ENCODE measurements at places on chromosomes 13 and 19.

- peak overlapping the region; percentile 20 for H3K27ac ChIP-seq
- ATAC-seq: no peak
- no peaks in the 10 kb centered on the region for H3K27me3 ChIP-seq
- peaks cover 53% of the 10 kb centered on the region for H3K36me3 ChIP-seq
Measured at GRCh38 chr19:14412996-14413692, 6.0 kb downstream of the DDX39A start.

- H3K27me3 ChIP-seq: peaks cover 6% of the 10 kb centered on the region
- ATAC-seq: no peak
- H3K4me3 ChIP-seq: no peak overlapping the region
- H3K4me1 ChIP-seq: no peaks in the 10 kb centered on the region
- no peak overlapping the region for H3K27ac ChIP-seq
Measured at GRCh38 chr19:49758292-49758691, 4.8 kb downstream of the TSKS start.

GRCh38 chr13:105363261-105364190 lies 1171.9 kb downstream of the EFNB2 start:
- no peak overlapping the region for H3K4me3 ChIP-seq
- no peaks in the 10 kb centered on the region for H3K4me1 ChIP-seq
- H3K27ac ChIP-seq: no peak overlapping the region

GRCh38 chr13:107361666-107362065 lies 793.7 kb upstream of the ARGLU1 start:
- no peaks in the 10 kb centered on the region for H3K36me3 ChIP-seq
- H3K27ac ChIP-seq: no peak overlapping the region

- no peaks in the 10 kb centered on the region for H3K27me3 ChIP-seq
- H3K4me3 ChIP-seq: no peak overlapping the region
- no peaks in the 10 kb centered on the region for H3K36me3 ChIP-seq
- peak overlapping the region; percentile 75 for H3K27ac ChIP-seq
- no peak for ATAC-seq
Measured at GRCh38 chr13:99311137-99311536, 3.9 kb upstream of the GPR183 start.

- H3K4me3 ChIP-seq: no peak overlapping the region
- no peak overlapping the region for H3K27ac ChIP-seq
Measured at GRCh38 chr13:50299546-50300249, 284.5 kb downstream of the KCNRG start.

DNA sequence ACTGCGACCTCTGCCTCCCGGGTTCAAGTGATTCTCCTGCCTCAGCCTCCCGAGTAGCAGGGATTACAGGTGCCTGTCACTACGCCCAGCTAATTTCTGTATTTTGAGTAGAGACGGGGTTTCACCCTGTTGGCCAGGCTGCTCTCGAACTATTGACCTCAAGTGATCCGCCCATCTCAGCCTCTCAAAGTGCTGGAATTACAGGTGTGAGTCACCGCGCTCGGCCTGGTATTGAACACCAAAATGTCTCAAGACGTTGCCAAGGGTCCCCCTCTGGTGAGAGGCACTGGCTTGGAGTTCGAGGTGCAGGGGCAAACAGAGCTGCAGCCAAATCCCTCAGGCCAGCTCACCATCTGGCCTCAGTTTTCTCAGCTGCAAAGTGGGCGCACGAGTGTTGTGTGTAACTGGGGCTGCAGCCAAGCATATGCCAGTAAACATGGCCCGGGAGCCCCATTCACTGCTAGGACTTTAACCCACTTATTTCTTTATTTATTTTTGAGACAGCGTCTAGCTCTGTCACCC lies 8.0 kb downstream of the TJP3 start:
- no peaks in the 10 kb centered on the region for H3K4me1 ChIP-seq
- no peak for ATAC-seq
- H3K27me3 ChIP-seq: peaks cover 30% of the 10 kb centered on the region
- no peaks in the 10 kb centered on the region for H3K36me3 ChIP-seq
- no peak overlapping the region for H3K4me3 ChIP-seq

GRCh38 chr19:14410091-14411051 lies 8.8 kb downstream of the DDX39A start:
- no peak overlapping the region for H3K4me3 ChIP-seq
- ATAC-seq: no peak
- no peaks in the 10 kb centered on the region for H3K36me3 ChIP-seq
- no peaks in the 10 kb centered on the region for H3K4me1 ChIP-seq

DNA sequence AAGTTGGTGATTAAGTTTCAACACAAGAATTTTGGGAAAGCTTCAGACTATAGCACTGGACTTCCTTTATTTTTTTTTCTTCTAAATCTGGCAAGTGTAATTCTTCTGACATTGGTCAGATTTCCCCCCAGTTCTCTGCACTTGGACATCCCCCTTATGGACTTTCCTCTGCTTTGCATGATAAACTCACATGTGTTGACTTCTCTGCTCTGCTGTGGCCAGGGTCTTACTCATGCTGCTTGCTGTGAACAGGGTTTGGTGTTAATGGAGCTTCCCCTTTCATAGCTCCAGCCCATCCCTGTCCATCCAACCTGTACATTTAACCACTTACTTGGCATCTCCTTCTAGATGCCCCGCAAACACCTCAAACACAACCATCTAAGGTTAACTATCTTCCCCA lies 70.5 kb upstream of the SPATA13 start:
- no peak overlapping the region for H3K27ac ChIP-seq
- no peaks in the 10 kb centered on the region for H3K27me3 ChIP-seq
- H3K4me3 ChIP-seq: no peak overlapping the region
- no peak for ATAC-seq
- H3K4me1 ChIP-seq: no peaks in the 10 kb centered on the region

DNA sequence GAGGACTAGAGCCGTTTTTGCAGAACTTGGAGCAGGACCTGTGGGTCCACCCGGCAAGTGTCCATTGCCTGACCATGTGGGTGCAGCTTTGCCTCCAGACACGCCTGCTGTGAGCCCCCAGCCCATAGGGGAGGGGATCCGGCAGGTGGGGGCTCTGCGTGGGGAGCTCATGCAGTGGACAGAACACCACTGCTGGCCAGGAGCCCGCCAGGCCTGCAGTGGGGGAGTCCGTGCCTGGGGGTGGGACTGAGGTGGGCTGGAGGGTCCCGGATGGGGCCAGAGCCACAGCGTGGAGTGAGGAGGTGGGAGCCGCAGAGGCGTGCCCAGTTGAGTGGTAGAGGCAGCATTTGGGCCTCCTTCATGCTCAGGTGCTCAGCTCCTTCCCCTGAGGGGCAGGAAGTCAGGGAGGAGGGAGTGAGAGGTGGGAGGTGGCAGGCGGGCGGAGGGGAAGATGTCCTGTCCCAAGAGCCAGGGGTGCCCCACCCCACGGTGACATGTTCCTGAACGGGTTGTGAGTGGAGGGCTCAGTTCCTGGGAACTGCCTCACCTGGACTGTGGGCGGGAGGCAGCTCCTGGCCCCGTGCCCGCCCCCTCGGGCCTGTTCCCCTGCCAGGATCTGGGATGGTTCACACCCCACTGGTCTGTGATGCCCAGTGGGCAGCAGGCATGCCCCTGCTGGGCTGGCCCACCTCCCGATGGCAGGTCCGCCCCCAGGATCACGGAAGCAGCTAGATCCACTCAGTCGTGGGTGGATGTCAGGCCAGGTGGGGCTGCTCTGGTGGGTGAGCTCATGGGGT lies 8.8 kb downstream of the ADAT3 start:
- H3K4me3 ChIP-seq: no peak overlapping the region
- no peaks in the 10 kb centered on the region for H3K27me3 ChIP-seq
- H3K4me1 ChIP-seq: no peaks in the 10 kb centered on the region
- H3K36me3 ChIP-seq: peaks cover 59% of the 10 kb centered on the region
- ATAC-seq: no peak

DNA sequence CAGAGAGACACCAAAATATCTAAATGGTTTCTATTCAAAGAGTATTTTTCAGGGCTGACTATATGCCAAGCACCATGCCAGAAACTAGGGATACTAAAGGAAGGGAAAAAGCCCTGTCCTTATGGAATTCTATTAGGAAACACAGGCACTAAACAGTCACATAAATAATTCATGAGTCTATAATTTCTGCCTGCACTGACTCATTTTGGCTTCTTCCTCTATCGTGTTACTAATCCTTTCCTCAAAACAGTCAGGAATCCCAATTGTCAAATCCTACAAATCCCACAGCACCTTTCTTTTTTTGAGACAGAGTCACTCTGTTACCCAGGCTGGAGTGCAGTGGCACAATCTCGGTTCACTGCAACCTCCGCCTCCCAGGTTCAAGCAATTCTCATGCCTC lies 29.2 kb downstream of the XPO4 start:
- H3K27ac ChIP-seq: no peak overlapping the region
- H3K27me3 ChIP-seq: no peaks in the 10 kb centered on the region
- peaks cover 5% of the 10 kb centered on the region for H3K4me1 ChIP-seq
- no peaks in the 10 kb centered on the region for H3K36me3 ChIP-seq
- no peak for ATAC-seq

- peaks cover 23% of the 10 kb centered on the region for H3K4me1 ChIP-seq
- H3K27ac ChIP-seq: peak overlapping the region; percentile 77
- ATAC-seq: peak; percentile 56
- H3K36me3 ChIP-seq: no peaks in the 10 kb centered on the region
Measured at GRCh38 chr13:33258808-33259193, 26.8 kb downstream of the STARD13 start.

- no peak for ATAC-seq
- no peak overlapping the region for H3K27ac ChIP-seq
- H3K27me3 ChIP-seq: no peaks in the 10 kb centered on the region
- H3K4me3 ChIP-seq: no peak overlapping the region
Measured at GRCh38 chr13:60328073-60328472, 68.9 kb upstream of the TDRD3 start.

DNA sequence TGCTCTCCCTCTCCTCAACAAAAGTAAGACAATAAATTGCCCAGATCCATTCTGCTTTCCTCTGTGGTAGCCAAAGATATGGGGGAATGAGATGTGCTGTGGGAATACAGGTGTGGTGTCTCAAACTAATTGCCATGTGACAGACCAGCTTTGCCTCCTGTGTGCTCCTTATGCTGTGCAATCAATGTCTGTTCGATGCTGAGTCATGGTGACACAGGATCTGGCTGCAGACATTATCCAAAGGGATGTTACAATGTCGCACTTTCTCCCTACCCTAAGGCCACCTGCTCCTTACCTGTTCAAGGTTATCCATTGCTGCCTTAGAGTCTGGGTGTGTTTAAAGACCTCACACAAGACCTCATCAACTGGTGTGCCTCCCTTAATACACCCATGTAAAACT lies 32.5 kb downstream of the FGF14 start:
- no peaks in the 10 kb centered on the region for H3K36me3 ChIP-seq
- H3K4me3 ChIP-seq: no peak overlapping the region
- H3K27ac ChIP-seq: no peak overlapping the region
- no peak for ATAC-seq
- peaks cover 4% of the 10 kb centered on the region for H3K4me1 ChIP-seq
- no peaks in the 10 kb centered on the region for H3K27me3 ChIP-seq

- no peak for ATAC-seq
- H3K27me3 ChIP-seq: no peaks in the 10 kb centered on the region
- no peaks in the 10 kb centered on the region for H3K4me1 ChIP-seq
- H3K27ac ChIP-seq: no peak overlapping the region
- H3K36me3 ChIP-seq: no peaks in the 10 kb centered on the region
Measured at GRCh38 chr13:84567848-84568247, 685.6 kb upstream of the SLITRK1 start.

- no peaks in the 10 kb centered on the region for H3K4me1 ChIP-seq
- ATAC-seq: no peak
- no peak overlapping the region for H3K4me3 ChIP-seq
Measured at GRCh38 chr13:51134763-51135365, 23.8 kb upstream of the C13orf42 start.

GRCh38 chr19:57667228-57667627 lies 1.5 kb upstream of the ZSCAN4 start:
- H3K4me3 ChIP-seq: no peak overlapping the region
- peaks cover 20% of the 10 kb centered on the region for H3K4me1 ChIP-seq
- no peak overlapping the region for H3K27ac ChIP-seq
- H3K27me3 ChIP-seq: peaks cover 23% of the 10 kb centered on the region
- H3K36me3 ChIP-seq: no peaks in the 10 kb centered on the region
- no peak for ATAC-seq

DNA sequence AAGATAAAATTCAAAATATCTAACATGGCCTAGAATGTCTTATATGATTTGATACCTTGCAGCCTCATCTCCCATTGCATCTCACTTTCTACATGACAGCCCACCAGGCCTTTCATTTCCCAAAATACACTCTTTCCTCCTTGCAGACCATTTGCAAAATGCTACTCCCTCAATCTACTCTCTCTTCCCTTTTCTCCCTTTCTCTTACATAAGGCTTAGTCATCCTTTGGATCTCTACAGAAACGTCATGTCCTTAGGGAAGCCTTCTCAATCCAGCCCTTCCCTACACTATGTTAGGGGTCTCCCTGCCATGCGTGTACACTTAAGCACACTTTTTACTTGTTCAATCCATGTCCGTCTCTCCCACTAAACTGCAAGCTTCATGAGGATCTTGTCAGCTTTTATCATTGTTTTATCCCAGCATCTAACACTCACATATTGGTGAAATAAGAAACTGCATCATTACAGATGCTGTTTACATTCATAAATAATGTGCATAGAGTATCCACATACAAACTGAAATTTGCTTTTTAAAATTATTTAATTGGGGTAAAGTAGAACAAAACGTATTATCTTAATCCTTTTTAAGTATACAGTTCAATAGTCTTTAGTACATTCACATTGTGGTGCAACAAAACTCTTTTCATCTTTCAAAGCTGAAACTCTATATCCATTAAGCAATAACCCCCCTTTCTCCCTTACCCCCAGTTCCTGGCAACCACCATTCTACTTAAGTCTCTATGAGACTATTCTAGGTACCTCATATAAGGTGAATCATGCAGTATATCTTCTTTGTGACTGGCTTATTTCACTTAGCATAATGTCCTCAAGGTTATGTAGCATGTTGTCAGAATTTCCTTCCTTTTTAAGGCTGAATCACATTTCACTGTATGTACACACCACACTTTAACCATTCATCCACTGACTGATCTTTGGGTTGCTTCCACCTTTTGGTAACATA lies 11.5 kb upstream of the WBP4 start:
- no peak overlapping the region for H3K4me3 ChIP-seq
- no peak overlapping the region for H3K27ac ChIP-seq
- H3K4me1 ChIP-seq: peaks cover 5% of the 10 kb centered on the region
- ATAC-seq: no peak

- H3K27me3 ChIP-seq: no peaks in the 10 kb centered on the region
- H3K4me1 ChIP-seq: no peaks in the 10 kb centered on the region
- no peak overlapping the region for H3K4me3 ChIP-seq
- H3K36me3 ChIP-seq: no peaks in the 10 kb centered on the region
Measured at GRCh38 chr13:93079294-93079693, 147.3 kb upstream of the GPC6 start.

DNA sequence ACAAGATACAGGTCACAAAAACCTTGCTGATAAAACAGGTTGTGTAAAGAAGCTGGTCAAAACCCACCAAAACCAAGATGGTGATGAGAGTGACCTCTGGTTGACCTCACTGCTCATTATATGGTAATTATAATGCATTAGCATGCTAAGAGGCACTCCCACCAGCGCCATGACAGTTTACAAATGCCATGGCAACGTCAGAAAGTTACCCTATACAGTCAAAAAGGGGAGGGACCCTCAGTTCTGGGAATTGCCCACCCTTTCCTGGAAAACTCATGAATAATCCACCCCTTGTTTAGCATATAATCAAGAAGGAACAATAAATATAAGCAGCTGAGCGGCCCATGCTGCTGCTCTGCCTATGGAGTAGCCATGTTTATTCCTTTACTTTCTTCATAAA lies 434.1 kb downstream of the ZNF536 start:
- no peak overlapping the region for H3K4me3 ChIP-seq
- ATAC-seq: no peak
- H3K27me3 ChIP-seq: peaks cover 13% of the 10 kb centered on the region
- no peaks in the 10 kb centered on the region for H3K4me1 ChIP-seq
- H3K27ac ChIP-seq: no peak overlapping the region
